Activated CD4-positive, alpha-beta T cell treated with anti-CD3 and anti-CD28 coated beads, Interleukin-2, amount 10 ng/mL, durations not matched to agents 7 days and 5 days (primary cell): ENCODE measurements at places on chromosomes 3 and 15. TPM values are rescaled to one million over a fixed set of nuclear protein-coding genes. Genes with fewer than 3 reads are reported as not detected.

GRCh38 chr15:49439678-49440395, 16.8 kb downstream of the FGF7 start:
- peaks cover 4% of the 10 kb centered on the region for H3K27me3 ChIP-seq
- H3K36me3 ChIP-seq = no peaks in the 10 kb centered on the region
- H3K4me3 ChIP-seq = no peak overlapping the region
- DNase-seq = no peak

DNA sequence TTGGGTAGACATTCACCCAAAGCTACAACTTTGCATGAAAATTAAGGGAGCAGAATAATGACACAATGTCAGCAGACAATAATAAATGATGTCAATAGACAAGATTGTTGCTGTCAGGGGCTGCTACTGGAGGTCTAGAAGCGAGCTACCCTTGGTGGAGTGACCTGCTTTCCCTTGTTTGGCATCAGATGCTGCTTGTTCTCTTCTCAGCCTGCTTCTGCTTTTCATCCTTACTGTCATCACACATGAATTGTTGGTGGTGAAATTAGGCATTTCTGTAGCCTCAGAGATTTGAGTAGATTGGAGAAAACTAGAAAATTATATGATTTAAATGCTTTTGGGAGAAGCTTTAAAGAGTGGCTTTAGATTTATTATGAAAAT, 193.8 kb downstream of the NR1D2 start:
- H3K27ac ChIP-seq = no peak overlapping the region
- no peak overlapping the region for H3K4me3 ChIP-seq
- H3K36me3 ChIP-seq = no peaks in the 10 kb centered on the region
- no peaks in the 10 kb centered on the region for H3K27me3 ChIP-seq
- no peaks in the 10 kb centered on the region for H3K4me1 ChIP-seq
- DNase-seq = no peak

The IQCF5 gene
- not detected for total RNA-seq

DNA sequence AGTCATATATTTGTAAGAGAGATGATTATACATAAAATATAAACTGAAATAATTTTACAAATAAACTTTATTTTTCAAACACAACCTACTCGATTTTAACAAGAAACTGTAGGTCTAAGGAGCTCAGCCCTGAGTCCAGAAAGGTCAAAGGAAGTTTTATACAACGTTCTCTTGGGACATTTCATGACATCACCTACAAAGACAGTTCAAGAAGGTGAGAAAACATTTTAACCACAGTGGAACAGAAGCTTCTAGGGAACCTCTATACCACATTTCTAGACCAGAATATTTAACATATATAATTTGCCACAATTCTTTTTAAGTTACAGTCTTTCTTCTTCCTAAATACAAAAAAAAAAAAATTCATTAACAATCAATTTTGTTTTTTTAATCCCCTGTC, 40.1 kb downstream of the CBLB start:
- peaks cover 74% of the 10 kb centered on the region for H3K4me1 ChIP-seq
- DNase-seq = no peak
- H3K27ac ChIP-seq = no peak overlapping the region
- peaks cover 72% of the 10 kb centered on the region for H3K36me3 ChIP-seq

DNA sequence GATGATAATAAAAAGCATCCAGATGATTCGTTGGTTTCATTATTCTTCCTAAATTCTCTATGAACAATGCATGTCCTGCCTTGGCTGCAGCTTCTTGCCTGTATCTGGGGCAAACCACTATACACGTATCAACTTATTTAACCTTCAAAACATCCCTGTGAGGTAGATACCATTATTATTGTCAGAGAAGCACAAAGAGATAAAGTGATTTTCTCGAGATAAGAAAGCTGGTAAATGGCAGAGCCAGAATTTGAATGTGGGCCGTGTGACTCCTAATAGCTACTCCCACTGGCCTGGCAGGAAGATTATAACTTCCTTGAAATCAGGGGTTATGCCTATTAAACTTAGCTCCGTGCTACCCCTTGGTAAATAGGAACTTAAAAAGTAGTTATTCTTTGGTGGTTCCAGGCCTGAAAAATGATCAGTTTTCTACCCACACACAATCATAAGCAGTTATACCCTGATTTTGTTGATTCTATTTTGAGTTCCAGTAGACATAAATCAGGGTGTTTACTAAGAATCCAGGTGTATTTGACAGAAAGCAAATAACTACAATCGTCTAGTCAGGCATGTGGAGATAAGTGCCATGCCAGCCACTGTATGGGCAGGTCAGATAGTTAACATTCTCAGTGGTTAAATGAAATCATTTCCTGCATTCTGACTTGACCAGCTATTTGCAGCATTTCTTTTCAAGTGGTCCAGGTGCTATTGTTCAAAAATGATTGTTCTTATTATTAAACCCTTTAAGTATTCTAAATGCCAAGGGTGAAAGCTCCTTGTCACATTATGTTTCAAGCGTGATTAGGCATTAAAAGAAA, 99.2 kb upstream of the LRRN1 start:
- H3K27me3 ChIP-seq = no peaks in the 10 kb centered on the region
- no peaks in the 10 kb centered on the region for H3K36me3 ChIP-seq
- no peak overlapping the region for H3K4me3 ChIP-seq
- DNase-seq = no peak
- no peaks in the 10 kb centered on the region for H3K4me1 ChIP-seq

DNA sequence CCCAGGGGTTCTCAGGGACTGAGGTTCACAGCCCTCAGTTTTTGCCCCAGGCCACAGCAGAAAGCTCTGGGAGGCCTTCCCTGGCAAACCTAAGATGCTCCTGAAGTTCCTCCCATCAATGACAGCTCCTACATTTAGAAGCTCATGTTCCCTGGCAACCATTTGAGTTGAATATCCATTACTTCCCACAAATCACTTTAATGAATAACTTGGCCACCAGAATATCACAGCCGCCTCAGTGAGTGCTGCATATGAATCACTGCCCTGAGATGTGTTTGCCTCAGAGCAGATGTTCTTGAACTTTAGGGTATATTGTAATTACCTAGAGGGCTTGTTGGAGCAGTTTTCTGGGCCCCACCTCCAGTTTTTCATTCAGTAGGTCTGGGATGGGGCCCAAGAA, 27.4 kb downstream of the SLCO2A1 start:
- H3K27ac ChIP-seq = no peak overlapping the region
- peaks cover 5% of the 10 kb centered on the region for H3K27me3 ChIP-seq
- no peaks in the 10 kb centered on the region for H3K36me3 ChIP-seq

DNA sequence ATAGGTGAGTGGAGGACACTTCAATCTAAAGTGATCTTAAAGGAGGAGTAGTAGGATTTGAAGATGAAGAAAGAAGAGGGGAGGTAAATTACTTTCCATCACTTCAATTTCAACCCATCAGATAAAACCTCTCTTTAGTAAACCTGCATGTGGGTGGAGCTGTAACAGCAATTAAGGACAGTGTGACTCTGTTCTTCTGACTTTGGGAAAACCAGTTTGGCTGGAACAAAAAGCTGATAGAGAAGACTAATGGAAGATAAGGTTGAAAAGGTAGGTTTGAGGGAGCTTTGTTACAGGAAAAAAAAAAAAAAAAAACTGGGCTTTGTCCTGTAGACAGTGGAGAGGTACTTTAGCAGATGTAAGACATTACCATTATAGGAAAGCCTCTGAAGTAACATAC, 4.5 kb upstream of the GSK3B start:
- no peak for DNase-seq
- H3K27ac ChIP-seq = peak overlapping the region; percentile 14
- H3K36me3 ChIP-seq = peaks cover 28% of the 10 kb centered on the region
- H3K27me3 ChIP-seq = no peaks in the 10 kb centered on the region
- H3K4me3 ChIP-seq = no peak overlapping the region
- peaks cover 27% of the 10 kb centered on the region for H3K4me1 ChIP-seq
